ENCODE measurements at places on chromosomes 2 and 18.

DNA sequence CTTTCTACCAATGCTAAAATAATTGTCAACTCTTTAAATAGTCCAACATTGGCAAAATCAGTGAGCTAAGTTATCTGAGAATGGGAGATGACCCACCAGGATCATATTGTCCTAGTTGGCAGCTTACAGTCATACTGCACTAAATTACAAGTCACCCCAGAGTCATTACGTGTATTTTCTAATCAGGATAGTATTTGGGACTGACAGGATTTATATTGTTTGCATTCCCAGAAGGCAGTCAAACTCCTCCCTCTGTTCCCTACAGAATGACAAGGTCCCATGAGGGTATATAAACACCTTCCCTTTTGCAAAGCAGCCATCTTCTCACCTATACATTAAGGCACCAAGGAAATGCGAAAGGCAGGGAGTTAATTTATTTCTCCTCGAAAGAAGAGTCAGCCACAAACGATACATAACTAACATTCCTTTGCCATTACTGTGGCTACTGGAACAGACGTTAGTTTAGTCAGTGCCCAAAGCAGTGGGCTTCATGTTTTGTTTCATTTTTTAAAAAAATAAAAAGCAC lies 125.3 kb downstream of the ANTXR1 start:
- no peak for DNase-seq

DNA sequence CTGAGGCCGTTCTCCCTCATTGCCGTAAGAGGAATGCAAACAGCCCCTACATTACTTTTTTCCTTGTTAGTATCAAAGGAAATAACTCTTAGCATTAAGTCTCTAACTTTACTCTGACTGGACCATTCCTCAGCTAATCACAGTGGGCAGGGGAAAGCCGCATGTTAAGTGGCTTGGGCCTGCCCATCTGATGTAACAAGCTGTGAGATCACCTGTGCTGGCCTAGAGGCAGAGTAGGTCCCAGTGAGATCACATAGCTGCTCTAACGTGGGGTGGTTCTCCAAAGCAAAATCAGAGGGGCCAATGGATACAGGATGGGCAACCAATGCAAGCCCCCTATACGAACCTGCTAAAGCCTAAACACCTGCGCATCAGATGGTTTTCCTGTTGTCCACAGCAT lies 5.9 kb upstream of the MOCOS start:
- DNase-seq, result no peak

DNA sequence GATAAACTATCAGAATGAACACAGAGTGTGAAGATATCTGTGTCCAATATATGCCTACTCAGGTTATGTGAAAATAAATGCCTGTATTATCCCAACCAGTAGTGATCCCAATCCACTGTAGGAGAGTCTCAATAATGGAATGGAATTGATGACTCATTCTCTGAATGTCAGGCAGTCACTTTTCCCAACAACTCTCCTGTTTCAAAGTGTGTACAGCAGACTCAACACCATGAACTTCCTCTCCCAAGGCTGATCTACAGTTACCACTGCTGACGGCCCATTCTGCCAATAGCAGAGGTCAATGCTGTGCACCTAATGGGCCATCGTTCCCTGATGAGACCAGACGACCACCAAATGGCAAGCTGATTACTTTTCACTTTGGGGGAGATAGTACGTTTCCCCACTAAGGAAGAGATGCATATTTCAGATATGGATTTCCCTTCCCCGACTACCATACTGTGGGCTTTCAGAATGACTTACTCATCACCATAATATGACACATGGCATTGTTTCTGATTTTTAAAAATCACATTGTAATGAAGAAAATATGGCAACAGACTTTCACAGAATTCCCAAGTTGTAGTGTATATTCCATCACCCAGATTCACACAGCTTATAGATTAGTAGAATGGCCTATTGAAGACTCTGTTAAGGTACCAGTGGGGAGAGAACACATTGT lies 601.7 kb upstream of the VRK2 start:
- no peak for DNase-seq

GRCh38 chr2:20490300-20491181 lies 43.7 kb downstream of the RHOB start:
- DNase-seq, result no peak

- DNase-seq, result peak; percentile 68
Observed at GRCh38 chr18:46531482-46531881, 125.5 kb downstream of the LOXHD1 start.

GRCh38 chr18:5630900-5631413 lies 87.2 kb upstream of the EPB41L3 start:
- DNase-seq, result no peak

- no peak for DNase-seq
Observed at GRCh38 chr2:54013996-54014395, 43.2 kb upstream of the PSME4 start.

All from nucleus accumbens (tissue), 56 donors.